ENCODE measurements at places on chromosomes 4 and X. TPM values are rescaled to one million over a fixed set of nuclear protein-coding genes. Genes with fewer than 3 reads are reported as not detected.

SHROOM2 gene
- not detected for total RNA-seq

- DNase-seq: peak; percentile 11
Measured at GRCh38 chrX:95071621-95072020, 1397.6 kb downstream of the FAM133A start.

SPATA18 gene
- 22.3 TPM for total RNA-seq

DNA sequence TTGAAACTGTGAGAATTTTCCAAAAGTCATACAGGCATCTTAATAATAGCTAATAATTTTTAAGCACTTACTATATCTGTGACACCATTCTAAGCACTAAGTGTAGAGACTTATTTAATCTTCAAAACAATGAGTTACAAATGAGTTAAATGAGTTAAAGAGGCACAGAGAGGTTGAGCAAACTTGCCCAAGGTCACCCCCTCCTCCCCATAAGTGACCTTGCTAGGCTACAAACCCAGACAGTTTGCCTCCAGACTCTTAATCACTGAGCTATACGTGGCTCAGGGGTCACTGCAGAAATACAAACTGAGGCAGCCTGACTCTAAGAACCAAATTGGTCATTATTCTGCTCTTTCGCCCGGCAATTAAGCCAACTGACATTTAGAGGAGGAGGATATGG lies 15.5 kb downstream of the CTPS2 start:
- no peak for DNase-seq

DNA sequence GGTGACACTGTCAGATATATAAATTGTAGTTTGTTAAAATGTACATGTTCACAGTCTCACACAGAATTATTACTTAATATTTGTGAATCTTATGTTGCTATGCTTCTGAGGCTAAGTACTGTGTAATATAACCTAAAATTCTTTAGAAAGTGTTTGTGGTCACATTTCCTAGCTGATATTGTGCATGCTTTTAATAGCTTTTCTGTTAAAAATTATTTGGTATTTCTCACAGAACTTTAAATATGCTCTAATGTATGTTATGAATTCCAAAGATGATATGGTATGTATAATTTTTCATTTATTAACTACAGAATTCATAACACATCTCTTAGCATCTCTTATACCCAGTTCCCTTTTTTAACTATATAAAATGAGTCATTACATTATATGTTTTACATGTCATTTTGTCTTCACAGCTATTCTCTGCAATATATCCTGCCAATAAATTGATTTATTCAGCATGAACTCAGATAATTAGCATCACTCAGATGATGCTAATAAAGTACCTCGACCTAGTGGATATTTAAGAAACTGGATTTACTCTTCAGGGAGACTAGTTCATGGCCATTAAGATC lies 9.3 kb downstream of the PTPN13 start:
- no peak for DNase-seq

- DNase-seq: no peak
Measured at GRCh38 chr4:102104278-102104677, 241.0 kb downstream of the SLC39A8 start.

DNA sequence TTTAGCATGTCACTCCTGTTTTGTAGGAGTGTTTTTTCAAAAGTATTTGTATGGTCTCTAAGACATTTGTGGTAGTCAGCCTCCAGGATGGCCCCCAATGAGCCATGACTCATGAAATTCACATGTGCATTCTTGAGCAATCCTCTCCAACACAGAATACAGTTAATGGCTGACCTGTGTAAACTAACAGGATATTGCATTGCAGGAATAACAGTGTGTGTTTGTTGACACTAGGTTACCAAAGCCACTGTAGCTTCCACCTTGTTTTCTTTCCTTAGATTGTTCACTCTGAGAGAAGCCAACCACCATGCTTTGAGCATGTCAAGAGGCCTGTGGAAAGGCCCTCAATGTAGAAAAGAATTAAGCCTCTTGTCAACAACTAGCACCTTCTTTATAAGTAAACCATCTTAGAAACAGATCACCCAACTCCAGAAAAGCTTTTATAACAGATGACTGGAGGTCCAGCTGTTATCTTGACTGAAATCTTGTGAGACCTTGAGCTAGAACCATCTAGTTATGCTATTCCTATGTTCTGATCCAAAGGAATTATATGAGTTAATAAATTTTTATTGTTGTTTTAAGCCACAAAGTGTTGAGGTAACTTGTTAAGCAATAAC lies 28.5 kb downstream of the TBCK start:
- peak; percentile 64 for DNase-seq

- DNase-seq: peak; percentile 32
Measured at GRCh38 chr4:89657931-89658700, 178.8 kb downstream of the SNCA start.

DNA sequence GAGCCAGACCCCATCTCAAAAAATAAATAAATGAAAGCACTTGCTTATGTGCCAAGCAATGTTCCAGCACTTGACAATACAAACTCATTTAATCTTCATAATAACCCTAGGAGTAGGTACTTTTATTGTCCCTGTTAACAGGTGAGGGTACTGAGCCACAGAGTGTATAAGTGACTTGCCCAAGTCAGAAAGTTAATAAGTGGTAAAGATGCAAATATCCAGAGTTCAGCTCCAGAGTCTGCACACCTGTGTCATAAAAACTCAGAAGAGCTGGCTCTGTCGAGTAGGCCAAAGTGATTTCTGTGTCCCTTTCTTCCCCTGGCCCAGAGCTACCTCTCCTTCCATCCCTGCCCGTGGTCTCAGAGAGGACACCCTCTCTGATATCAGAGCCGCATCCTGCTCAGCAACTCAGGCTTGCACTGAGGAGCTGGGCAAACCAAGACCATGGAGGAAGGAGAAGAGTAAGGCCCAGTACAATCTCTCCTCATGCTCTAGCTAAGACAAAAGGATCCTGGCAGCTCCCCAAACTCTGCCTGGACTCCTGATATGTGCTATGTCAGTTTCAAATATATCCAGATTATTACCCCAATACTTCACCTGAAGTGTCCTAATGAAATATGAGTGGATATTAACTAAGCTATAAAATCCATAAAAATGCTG lies 136.3 kb downstream of the HS6ST2 start:
- DNase-seq: no peak

DNA sequence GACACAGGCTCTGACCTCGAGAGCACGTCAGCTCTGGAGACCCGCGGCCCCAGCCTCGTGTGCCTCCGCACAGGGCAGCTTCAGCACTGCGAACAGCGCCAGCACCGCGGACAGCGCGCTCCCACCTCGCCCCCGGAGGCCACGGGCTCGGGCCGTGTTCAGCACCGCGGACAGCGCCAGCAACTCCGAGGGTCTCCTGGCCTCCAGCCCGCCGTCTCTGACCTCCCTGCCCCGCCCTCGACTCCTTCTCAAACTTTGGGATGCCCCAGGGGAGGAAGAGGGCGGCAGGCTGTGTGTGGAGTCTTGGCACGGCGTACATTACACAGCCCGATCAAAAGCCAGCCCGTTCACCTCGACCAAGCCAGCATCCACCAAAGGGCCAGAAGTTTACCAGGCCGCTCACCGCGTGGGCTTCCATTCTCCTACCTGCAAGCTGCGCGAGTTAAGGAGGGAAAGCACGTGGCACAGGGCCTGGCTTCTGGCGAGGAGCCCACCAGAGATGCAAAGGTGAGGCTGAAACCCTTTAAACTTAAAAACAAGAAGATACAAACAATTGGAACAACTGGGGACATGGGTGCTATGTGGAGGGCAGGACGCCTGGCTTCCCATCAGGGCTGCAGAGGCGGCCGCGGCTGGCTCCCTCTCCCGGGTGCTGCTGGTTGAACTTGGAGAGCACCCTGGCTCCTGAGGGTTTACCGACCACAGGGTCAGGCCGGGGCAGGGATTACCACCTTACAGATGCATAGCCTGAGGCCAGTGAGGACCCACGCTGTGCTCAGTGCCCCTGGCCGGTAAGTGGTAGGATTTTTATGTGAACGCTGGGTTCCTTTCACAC lies 4.5 kb upstream of the NKX1-1 start:
- peak; percentile 14 for DNase-seq

DNA sequence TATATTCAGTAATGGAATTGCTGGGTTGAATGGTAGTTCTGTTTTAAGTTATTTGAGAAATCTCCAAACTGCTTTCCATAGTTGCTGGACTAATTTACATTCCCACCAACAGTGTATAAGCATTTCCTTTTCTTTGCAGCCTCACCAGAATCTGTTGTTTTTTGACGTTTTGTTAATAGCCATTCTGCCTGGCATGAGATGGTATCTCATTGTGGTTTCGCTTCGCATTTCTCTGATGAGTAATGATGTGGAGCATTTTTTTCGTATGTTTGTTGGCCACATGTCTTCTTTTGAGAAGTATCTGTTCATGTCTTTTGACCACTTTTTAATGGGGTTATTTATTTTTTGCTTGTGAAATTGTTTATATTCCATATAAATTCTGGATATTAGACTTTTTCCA lies 13.6 kb upstream of the MAGED4B start:
- peak; percentile 2 for DNase-seq

- peak; percentile 46 for DNase-seq
Measured at GRCh38 chrX:37912304-37912703, 64.9 kb upstream of the DYNLT3 start.

TECRL gene
- not detected for total RNA-seq

KLHL13 gene
- 0.82 TPM for total RNA-seq

MAP3K15 gene
- not detected for total RNA-seq

HPSE gene
- 2.7 TPM for total RNA-seq

DNA sequence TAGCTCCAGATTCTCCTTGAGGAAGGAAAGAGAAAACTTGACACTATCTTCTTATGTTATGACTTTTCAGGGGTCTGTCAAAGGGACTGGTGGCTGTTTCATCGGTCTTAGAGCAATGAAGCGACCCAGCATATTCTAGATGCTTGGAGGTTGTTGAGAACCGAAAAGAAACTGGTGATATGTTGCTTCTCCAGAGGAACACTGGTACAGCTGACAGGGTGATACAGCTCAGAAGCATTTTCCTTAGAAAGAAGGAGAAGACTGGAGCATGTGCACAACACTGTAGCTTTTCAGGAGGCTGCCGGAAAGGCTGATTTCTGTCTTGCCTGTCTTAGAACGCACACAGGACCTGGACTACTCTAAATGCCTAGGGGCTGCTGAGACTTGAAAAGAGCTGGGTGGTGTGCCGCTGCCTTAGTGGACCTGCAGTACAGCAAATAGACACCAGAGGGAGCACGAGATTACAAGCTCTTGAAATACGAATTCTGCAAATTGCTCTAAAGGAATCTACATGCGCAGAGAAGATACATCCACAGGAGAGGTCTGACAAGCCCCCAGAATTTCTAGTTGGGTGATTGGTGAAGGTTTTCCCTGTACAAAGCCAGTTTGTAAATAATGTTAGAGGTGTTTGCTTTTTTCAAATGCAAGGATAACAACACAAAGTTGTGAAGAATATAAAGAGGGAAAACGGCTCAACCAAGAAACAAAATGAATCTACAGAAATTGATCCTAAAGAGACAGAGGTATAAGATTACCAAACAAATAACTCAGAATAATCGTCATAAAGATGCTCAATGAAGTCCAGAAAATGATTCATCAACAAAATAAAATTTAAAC lies 223.1 kb upstream of the DMD start:
- DNase-seq: peak; percentile 35

NUDT11 gene
- total RNA-seq: 11.8 TPM

STATH gene
- total RNA-seq: not detected

TSPYL2 gene
- total RNA-seq: 17.5 TPM

GRCh38 chrX:136764206-136764605 lies 16.5 kb downstream of the ARHGEF6 start:
- DNase-seq: no peak

CLTRN gene
- total RNA-seq: not detected

NPY2R gene
- total RNA-seq: not detected

GRCh38 chr4:98648602-98649001 lies 9.8 kb downstream of the TSPAN5 start:
- DNase-seq: peak; percentile 11

- DNase-seq: no peak
Measured at GRCh38 chr4:75696071-75696470, 22.9 kb upstream of the G3BP2 start.

IBSP gene
- not detected for total RNA-seq

DNA sequence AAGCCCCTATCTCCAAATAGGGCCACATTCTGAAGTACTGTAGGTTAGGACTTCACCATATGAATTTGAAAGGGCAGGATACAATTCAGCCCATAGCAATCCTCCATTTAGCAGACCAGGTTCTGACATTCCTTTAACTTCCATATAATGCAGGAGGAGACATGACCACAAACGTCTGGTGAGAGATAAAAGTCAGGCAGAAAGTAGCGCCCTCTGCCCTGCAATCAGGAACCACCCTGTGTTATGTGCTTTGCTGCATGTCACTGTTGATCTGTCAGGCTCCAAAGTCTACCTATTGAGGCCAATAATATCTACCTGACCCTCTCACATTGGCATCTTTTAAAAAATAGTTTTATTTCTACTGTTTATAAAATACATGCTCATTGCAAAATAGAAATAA lies 30.2 kb upstream of the SEPSECS start:
- no peak for DNase-seq

- peak; percentile 10 for DNase-seq
Measured at GRCh38 chr4:76663824-76664223, 228.8 kb downstream of the SHROOM3 start.

DNA sequence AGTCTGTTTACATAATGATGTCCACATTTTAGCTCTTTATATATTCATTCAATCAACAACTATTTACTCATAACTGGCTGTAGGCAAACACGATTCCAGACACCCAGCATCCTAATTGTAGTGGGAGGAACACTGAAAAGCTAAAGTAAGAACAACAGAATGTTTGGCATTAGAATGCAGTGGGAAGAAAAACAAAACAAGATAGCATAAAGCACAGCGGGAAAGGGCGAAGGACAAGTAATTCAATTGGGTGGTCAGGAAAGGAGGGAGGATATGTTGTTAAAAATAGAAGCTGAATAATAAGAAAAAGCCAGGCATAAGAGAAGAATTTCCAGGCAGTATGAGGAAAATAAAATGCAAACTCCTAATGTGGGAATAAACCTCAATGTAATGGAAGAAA lies 189.5 kb upstream of the FAT4 start:
- DNase-seq: peak; percentile 40

- DNase-seq: peak; percentile 46
Measured at GRCh38 chr4:610411-611261, 14.7 kb upstream of the PDE6B start.

COL4A5 gene
- 23.2 TPM for total RNA-seq

DNA sequence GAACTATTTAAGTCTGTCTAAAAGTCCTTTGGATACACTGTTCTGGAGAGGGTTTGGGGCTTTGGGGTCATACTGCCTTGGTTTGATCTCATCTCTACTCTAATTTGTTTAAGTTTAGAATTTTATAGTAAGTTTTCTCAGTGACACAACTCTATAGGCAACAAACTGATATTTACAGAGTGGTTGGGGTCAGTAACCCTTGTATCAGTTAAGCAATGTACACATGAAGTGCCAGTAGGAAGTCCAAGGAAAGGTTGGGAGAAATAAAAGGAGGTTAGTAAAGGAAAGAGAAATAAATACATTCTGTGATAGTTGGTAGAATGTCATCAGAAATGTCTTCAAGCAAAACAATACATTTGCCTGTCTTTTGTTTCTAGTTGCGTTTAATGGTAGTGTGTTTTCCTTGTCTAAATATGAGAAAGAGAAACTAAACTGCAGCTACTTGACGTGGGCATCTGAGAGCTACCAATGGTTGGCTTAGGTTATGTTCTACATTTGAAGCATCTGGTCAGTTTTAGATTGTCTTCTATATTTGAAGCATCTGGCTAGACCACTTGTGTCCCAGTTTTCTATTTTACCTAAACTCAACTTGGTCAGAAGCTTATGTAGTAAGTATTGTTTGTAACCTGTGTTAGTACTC lies 6.9 kb downstream of the ATP7A start:
- DNase-seq: no peak
